Aortic smooth muscle cell (primary cell): ENCODE measurements at places on chromosomes 5 and 9. TPM values are rescaled to one million over a fixed set of nuclear protein-coding genes. Genes with fewer than 3 reads are reported as not detected.

Gene CAVIN4
- total RNA-seq: 0.92 and 1.2 TPM in 2 replicates

Gene FAM151B
- total RNA-seq: 8.5 and 9.8 TPM in 2 replicates

Gene SPATA31D4
- total RNA-seq: not detected in 2 replicates

Gene LECT2
- total RNA-seq: not detected in 2 replicates

Gene KCNV2
- total RNA-seq: not detected in 2 replicates
